ENCODE measurements at places on chromosomes 3 and 15.

DNA sequence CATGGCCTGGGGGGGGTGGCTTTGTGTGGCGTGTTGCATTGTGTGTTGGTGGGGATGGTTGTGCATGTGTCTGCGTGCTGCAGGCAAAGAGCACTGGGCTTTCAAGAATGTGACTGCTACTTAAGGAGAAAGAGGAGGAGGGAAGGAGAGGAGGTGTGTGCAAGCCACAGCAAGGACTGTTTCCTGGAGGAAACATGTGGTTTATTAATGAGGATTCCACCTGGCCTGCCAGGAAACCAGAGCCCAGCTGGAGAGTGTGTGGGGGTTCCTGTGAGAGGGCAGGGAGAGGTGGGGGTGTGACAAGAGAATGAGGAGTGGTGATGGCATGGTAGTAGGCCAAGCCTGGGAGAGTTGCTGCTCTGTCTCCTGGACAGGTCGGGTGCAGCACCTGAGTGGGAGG is 258.1 kb upstream of the ROPN1 start:
- DNase-seq = no peak

- no peak for DNase-seq
Observed at GRCh38 chr15:58994906-58995453, 7.5 kb downstream of the RNF111 start.

DNA sequence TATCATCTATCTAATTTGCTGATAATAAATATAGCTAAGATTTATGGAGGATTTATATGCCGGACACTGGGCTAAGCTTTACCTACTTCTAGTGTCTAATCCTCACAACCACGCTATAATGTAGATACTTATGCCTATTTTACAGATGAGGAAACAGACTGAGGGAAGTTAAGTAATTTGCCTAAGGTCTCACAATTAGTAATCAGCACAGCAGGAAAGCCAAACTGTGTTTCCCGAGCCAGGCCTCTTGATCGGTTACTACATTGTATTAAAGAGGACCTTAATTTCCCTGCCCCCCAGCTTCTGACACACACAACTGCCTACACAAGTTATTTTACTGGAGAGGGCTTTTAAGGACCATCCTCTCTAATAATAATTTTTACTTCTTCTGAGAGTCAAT is 40.9 kb downstream of the ONECUT1 start:
- DNase-seq = peak; percentile 44

- no peak for DNase-seq
Observed at GRCh38 chr15:71276336-71276665, 161.0 kb downstream of the THSD4 start.

DNA sequence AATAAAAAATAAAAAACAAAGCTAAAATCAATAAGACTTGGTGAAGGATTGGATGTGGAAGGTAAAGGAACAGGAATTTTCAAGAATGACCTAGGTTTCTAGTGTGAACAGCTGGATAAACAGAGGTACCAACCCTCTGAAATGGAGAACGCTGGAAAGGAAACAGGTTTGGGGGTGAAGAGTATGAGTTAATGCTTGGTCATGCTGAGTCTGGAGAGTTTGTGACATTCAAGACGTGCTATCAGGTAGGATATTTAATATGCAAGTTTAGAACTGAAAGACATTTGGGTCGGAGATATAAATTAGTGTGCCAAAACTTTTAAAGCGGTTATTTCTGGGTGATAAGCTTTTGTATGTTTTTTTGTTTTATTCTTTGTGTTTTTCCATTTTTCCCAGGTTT is 11.4 kb upstream of the KLHL6 start:
- DNase-seq = no peak

DNA sequence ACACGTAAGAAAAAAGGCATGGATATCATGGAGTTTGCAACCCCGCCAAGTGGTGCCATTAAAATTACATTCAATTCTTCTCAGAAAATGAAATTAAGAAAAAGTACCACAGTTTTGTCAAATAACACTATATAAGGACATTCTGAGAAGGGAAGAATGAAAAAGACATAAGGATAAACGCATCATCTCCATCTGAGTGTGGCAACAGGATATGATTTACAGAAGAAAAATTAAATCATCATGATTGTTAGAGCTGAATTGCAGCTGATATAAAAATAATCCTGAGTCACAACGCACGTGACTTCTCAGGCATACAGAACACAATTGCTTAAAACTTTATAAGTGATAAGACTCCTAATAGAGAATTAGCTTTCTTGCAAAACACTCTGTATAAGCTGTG is 133.8 kb downstream of the GREM1 start:
- no peak for DNase-seq

DNA sequence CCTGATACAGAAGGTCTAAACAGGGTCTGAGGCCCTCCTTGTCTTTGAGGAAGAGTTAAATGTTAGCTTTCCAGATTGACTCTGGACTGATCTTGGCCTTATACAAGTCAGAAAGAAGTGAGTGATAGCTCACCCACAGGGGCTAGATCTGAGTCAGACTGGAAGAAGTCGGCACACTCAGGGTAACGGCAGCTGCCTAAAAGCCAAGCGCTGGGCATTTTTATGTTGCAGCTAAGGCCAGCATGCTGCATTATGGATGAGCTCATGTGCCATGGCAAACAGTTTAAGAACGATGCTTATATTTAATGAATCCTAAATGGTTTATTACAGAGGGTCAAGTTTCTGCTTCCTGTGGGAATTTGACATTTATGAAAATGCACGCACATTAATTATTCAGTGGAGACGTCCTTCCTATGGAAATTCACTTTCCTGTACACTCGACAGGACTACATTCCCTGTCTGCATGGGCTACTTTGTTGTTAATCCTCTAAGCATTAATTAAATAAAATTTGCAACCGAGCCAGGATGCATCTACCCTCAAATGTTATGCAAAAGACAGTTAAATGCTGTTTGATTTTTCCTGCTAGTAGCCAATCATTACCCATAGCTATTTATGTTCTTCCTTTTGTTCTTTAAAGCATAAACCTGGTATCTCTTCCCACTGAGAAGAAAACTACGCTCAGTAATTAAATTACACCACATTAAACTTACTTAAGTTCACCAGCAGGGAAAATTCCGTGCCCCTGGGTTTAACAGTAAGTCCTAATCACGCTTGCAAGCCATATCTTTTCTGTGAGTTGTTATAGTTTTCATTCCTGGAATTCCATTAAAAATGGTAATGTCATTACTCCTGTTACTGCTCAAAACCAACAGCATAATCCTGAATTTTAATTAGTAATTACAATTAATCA is 762.7 kb upstream of the CFAP20DC start:
- no peak for DNase-seq

- DNase-seq = no peak
Observed at GRCh38 chr3:114081037-114081436, 24.5 kb downstream of the QTRT2 start.

GRCh38 chr3:81931265-81932251 is 170.1 kb upstream of the GBE1 start:
- no peak for DNase-seq

GRCh38 chr3:64915778-64916177 is 228.0 kb upstream of the ADAMTS9 start:
- no peak for DNase-seq

DNA sequence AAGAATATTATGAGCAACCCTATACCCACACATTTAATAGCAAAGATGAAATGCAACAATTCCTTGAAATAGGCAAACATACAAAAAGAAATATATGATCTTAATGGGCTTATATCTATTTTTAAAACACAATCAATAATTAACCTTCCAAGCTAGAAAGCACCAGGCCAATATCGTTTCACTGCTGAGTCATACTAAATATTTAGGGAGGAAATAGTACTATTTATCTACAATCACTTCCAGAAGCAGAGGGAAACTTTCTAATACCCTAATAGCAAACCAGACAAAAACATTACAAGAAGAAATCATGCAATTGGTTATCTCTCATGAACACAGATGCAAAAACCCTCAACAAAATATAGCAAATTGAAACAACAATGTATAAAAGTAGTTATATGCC is 207.8 kb downstream of the MTHFS start:
- DNase-seq = no peak

GRCh38 chr15:94177112-94177511 is 54.2 kb upstream of the MCTP2 start:
- no peak for DNase-seq

Measured in GM06990 (cell line).